Eye (tissue), 1 donor: ENCODE measurements at places on chromosomes 16 and 17.

- no peak for DNase-seq
Observed at GRCh38 chr17:79843474-79843815, 4.2 kb upstream of the CBX4 start.

GRCh38 chr17:36858119-36859002 is 78.9 kb upstream of the LHX1 start:
- no peak for DNase-seq

- no peak for DNase-seq
Observed at GRCh38 chr17:72411124-72411563, 290.3 kb downstream of the SOX9 start.

DNA sequence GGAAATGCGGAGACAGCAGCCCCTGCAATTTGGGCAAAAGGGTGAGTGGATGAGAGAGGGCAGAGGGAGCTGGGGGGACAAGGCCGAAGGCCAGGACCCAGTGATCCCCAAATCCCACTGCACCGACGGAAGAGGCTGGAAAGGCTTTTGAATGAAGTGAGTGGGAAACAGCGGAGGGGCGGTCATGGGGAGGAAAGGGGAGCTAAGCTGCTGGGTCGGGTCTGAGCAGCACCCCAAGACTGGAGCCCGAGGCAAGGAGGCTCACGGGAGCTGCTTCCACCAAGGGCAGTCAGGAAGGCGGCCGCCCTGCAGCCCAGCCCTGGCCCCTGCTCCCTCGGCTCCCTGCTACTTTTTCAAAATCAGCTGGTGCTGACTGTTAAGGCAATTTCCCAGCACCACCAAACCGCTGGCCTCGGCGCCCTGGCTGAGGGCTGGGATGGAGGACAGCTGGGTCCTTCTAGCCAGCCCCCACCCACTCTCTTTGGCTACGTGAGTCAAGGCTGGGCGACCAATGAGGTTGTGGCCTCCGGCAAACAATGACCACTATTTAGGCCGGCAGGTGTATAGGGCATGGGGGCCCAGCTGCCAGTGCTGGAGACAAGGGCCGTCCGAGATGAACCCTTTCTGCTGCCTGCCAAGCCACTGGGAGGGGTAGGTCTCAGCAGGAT is 507 bp downstream of the SERPINF1 start:
- DNase-seq: peak; percentile 68

DNA sequence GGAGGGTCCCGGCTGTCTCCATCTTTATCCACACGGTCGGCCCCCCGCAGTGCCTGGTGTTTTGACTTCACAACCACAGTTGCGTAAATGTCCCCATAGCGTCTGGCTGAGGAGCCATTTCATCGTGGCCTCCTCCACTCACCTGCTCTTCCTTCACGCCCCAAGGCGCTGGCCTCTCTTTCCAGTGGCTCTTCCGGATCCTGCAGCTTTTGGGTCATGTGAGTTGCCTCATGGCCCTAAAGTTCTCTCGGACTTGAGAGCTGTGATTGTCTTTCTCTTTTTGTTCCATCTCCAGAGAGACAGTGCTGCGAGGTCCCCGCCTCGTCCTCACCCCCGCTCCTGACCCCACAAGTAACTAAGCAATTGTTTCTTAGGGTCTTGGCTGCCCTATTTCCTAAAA is 22.7 kb downstream of the FLYWCH1 start:
- DNase-seq: no peak

DNA sequence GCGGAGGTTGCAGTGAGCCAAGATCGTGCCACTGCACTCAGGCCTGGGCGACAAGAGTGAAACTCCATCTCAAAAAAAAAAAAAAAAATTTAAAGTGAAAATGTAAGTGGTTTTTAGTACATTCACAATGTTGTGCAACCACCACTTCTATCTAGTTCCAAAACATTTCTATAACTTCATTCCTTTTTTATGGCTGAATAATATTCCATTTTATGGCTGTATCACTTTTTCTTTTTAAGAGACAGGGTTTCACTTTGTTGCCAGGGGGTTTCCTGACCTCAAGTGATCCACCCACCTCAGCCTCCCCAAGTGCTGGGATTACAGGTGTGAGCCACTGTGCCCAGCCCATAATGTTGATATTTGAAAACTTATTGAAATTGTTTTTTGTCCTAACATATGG is 11.7 kb upstream of the CMTM3 start:
- DNase-seq: no peak

DNA sequence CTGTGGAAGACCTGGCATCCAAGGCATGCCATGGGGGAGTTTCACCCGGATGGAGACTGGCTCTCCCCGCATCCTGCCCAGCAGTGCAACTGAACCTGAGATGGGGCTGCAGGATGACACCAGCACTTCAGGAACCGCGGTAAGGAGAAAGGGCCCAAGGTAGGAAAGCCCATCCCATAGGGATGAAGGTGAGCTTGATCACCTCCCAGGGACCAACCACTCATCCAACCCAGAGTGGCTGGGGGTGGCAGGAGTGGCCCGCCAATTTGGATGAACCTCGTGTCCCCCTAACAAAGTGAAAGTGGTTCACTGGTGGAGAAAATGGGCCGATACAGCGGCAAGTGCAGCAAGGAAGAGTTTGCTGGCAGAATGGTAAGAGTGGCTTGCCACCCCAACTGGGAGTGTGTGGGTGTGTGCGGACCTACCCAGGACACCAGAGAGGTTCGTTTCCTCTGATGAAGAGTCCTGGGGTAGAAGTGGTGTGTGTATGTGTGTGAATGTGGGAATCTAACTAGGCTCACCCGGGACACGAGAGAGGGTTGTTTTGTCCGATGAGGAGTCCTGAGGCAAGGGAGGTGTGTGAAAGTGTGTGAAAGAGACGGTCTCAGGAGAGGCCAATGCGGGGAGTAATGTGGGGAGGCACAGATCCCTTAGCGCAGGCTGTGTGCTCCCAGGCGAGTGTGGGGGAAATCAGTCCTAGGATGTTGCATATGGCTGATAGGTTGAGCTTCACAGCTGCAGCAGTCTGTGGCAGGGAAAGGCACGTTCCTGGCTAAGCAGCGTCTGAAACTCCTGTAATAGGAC is 22.6 kb downstream of the ACSM1 start:
- peak; percentile 12 for DNase-seq

- DNase-seq: no peak
Observed at GRCh38 chr17:78650093-78650715, 73.0 kb upstream of the DNAH17 start.

- peak; percentile 90 for DNase-seq
Observed at GRCh38 chr16:58501242-58502131, 1.5 kb downstream of the NDRG4 start.

DNA sequence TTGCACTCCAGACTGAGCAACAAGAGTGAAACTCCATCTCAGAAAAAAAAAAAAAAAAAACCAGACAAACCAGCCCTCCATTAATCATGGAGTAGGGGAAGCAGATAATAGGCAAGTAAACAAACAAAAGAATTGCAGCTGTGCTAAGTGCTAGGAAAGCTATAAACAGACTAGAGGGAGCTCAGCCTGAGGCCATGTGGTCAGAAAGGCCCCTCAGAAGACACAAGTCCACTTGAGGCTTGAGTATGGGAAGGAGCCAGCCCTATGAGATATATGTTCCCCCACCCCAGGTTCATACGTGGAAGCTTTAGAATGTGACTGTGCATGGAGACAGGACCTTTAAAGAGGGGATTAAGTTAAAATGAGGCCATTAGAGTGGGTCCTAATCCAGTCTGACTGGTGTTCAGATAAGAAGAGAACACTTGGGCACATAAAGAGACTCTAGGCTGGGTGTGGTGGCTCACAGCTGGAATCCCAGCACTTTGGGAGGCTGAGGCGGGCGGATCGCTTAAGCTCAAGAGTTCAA is 132.6 kb upstream of the NOL11 start:
- no peak for DNase-seq

DNA sequence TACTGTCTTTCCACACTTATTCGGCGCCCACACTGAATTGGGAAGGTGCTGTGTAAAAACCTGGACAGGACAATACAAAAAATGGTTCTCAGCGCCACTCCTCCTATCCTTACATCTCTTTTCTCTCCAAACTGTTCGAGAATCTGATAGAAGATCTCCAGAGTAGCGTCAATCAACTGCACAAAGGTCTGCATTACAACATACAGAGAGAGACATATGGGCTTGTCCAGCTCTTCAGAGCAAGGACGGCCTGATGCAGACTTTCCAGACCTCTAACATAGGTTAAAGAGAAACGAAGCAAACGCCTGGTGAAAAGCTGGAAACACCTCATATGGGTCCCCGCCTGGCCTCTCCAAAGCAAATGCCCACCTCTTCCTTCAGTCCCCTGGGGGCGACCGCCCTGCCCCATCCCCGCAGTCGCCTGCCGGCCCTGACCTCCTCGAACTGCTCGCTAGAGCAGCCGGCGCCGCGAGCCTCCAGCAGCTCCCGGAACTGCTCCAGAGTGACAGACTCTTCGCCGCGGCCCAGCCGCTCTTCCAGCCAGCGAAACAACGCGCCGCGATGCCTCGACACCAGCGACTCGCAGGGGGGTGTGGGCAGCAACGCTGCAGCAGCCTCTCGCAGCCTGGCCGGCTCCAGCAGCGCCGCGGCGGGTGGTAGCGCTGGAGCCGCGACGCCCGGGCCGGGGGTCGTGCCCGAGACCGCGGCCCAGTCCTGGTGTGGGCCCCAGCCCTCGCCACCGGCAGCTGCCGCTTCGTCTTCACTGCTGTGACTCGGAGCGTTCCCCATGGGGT is 526 bp downstream of the ZZEF1 start:
- no peak for DNase-seq

GRCh38 chr17:82917699-82918345 is 78.0 kb upstream of the ZNF750 start:
- no peak for DNase-seq

GRCh38 chr16:67551972-67552371 is 10.4 kb upstream of the CTCF start:
- no peak for DNase-seq

DNA sequence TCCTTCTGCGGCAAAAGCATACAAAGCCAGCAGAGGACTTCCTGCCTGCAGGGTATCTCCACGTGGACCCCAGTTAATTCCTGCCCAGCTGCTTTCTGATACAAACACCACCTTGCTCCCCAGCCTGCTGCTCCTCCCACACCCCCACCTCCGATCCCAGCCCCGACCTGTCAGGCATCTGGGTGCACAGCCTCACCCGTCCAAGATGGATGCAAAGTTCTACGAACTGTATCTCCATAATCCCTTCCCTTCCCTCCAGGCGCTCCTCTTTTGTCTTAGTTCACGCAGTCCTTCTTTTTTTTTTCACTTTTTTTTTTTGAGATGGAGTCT is 15.6 kb upstream of the FOXJ1 start:
- no peak for DNase-seq

DNA sequence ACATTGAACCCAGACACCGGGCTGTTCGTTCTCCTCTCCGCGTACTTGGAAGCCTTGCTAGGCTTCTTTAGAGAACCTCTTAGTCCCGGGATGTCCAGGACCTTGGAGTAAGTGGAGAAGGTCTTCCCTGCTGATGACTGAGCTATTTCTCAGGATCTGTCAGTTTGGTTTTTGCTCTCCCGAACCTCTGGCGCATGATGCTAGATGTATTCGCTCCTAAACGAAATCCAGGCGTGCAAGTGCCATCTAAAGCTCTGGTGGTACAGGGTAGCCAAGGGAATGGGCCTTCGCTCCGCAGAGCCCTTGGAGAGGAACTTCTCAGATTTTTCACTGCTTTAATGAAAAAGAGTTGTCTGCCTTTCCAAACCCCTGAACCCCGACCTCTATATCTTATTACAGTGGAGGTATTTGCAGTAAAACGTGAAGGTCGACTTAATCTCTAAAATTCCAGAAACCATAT is 547 bp downstream of the VMP1 start:
- DNase-seq: no peak

GRCh38 chr17:75950421-75950820 is 9.6 kb upstream of the FBF1 start:
- no peak for DNase-seq

GRCh38 chr17:30176855-30177254 is 58.6 kb downstream of the SLC6A4 start:
- DNase-seq: no peak

DNA sequence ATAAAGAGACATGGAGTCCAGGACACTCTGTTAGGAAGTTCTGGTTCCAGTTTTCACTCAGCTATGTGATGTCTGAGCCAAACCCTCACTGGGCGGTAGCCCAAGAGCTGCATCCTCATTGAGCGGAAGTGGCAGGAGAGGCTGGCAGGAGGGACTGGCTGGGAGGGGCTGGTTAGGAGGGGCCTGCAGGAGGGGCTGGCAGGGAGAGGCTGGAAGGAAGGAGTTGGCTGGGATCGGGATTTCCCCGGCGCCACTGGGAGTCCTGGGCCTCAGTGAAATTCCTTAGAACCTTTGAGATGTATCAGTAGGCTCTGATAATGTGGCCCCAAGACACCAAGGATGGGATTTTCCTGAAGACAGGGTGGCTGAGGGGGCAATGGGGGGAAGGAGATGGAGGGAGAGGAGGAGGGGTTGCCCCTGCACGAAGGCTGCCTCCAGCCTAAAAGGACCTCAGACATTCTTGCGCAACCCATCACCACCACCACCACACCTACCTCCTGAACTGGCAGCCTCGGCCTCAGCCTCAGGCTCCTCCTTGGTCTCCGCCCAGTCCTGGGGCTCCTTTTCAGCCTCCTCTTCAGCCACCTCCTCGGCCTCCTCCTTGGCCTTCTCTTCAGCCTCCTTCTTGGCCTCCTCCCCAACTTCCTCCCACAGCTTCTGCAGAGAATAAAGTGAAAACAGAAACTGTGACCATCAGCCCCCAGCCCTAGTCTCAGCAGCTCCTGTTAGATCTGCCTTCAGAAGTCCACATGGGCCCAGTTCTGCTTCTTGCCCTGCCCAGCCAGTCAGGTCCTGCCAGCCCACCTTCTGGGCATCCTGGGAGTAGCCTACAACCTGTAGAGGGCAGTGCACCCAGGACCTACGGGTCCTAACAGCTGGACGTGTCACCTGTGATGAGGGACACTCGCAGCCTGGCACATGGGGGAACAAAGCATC is 31.7 kb downstream of the CNGB1 start:
- peak; percentile 37 for DNase-seq

DNA sequence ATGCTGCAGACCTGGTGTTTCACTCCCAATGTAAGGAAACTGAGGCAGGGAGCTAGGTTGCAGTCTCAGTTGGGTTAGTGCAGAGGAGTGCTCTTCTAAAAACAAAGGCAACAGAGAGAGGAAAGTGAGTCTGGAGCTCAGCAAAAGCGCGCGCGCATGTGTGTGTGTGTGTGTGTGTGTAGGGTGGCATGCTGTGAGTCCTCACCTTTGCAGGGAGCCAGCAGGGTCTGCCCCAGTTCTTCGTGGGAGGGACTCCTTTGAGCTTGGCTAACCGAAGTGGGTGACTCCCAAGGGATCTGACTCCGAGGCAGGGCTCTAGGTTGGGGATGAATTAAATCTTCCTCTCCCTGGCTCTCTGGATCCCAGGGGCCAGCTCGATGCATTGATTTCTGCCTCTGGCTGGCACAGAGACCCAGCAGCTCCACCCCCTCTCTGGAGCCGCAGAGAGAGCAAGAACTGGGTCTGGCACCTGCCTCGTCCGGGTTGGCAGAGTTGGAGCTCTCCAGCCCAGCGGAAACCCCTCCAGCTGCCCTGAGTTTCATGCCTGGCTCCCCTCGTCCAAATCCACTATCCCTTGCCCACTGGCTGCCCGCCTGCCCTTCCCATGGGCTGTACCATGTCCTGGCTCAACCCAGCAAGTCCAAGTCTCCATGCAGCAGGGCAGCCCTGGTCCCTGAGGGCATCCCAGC is 1.3 kb upstream of the BTBD17 start:
- peak; percentile 40 for DNase-seq

- DNase-seq: peak; percentile 81
Observed at GRCh38 chr17:9644910-9645751, at the start of gene USP43. Gene USP43, plus strand, starts transcription at chr17:9645517. Its CDS starts 116 bp downstream, at chr17:9645633.
